ELR (cell line): ENCODE measurements at places on chromosomes 3 and 15.

DNA sequence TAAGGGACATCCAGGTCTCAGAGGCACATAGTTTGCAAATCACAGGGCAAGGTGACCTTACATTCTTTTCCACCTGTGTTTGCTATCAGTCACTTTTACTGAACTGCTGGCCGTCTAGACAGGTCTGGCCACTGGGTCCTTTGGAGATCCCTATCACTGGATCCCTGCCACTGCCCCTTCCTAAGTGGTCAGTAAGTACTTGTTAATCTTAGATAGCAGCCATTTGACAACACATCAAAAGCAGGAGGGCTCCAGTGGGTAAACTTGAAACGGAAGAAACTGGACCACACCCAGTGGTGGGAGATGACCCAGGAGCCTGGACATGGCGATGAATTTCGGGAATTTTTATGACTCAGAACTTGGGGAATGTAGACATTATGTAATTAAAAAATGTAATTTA is 28.9 kb upstream of the RASGRP1 start:
- peak; percentile 38 for DNase-seq

- peak; percentile 15 for DNase-seq
Observed at GRCh38 chr15:92429378-92430068, 35.8 kb downstream of the ST8SIA2 start.

- peak; percentile 19 for DNase-seq
Observed at GRCh38 chr3:27224197-27224596, 145.0 kb downstream of the NEK10 start.

DNA sequence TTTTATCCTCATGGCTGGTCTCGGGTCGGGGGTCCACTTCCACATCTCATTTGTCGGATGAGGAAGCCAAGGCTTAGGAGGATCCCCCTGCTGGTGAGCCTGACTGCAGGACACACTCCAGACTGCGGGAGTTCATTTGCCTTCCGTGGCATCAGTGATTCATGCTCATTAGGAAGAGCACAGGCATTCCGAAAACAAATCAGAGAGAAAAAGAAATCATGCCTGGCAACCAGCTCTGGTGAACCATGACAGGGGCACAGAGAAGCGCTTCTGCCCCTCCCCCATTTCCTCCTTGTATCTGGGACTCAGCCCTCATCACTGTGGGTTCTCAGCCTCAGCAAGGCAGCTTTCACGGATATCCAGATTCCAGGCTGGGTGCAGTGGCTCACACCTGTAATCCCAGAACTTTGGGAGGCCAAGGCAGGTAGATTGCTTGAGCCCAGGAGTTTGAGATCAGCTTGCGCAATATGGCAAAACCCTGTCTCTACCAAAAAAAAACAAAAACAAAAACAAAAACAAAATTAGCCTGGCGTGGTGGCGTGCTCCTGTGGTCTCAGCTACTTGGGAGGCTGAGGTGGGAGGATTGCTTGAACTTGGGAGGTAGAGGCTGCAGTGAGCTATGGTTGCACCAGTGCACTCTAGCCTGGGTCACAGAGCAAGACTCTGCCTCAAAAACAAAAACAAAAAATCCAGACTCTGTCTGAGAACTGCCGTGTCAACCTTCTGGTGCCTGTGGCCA is 28.4 kb downstream of the IRAK2 start:
- DNase-seq: peak; percentile 97

DNA sequence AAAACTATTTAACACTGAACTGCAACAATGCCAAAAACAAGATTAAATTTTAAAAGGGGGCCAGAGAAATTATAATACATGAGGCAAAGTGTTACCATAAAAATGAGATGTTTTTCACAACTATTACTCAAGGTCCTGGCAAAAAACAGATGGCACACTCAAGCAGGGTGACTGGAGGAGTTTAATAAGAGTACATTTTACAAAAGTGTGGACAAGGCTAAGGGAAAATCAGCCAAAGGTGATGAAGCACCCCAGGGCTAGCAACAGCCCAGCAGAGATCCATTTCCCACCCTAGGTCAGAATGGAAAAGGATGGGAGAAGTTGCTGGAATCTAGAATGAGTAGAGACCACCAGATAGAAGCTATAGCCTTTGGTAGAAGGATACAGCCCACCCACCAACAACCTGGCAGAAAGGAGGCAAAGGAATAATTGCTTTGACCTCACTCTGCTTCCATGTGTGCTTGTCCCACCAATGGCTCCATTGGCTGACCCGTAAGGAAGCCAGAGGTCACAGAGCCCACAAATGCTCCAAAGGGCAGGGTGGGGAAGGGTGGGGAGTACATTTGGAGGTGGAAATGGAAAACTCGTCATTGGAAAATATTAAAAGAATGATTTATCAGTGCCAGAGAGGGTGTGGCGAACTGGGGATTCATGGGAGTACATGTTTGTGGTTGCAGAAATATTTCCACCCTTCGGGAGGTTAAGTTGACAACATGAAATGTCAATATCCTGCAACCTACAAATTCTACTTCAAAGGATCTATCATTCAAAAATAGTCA is 161.0 kb upstream of the UBE2E2 start:
- peak; percentile 15 for DNase-seq

DNA sequence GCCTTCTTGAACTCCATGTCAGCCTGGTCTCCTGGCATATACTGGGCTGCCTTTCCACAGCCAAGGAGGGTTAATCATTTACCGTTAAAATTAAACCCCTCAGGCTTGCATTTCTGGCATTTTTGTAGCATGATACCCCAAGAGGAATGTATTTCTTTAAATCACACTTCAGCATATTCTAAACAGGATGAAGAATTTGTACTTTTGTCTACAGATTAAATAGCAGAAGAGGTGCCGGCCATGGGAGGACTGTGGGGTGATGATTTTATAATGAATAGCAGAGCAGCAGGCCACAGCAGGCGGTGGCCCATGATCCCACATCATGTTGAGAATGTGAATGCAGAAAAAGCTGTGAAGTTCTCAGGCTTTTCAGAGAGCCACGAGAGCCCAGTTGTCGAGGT is 90.2 kb downstream of the ARNT2 start:
- DNase-seq: peak; percentile 91

DNA sequence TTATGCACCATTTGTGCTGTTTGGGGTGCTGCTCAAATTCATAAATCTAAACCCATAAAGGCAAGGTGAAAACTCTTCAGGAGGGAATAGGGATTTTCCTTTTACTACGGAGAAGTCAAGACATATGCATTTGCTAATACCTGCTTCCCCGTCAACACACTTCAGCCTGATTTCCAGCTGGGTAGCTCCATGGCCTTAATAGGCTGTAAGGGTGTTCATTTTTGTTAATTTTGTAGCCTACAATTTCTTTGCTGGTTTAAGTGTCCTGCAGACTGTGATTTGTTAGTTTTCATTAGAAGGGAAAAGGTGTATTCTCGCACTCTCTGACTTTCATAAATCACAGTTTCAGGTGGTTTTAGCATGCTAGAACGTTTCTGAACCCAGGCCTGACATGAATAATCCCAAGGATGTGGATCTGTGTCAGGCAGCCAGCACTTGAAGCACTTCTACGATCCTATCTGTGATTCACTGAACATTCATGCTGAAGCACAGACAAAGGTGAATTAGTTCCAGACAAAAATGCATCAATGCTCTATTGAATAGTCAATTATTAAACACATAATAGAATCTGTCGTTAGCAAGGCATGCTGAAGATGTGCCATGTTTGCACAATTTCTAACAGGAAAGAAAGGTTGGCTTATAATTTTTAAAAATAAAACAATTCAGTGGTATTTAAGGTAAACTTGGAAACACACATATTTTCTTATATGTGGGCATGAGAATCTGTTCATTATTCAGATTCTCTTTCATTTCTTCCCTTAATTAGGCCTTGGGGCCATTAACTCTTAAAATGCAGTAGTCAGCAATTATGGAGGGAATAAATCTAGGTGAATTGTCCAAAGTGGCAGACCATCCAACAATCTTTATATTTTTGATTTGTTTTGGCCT is 17.9 kb upstream of the NMNAT3 start:
- no peak for DNase-seq

GRCh38 chr15:90201130-90201943 is at the start of gene SEMA4B:
SEMA4B (plus strand) TSS chr15:90201330; CDS start chr15:90201579, 249 bp downstream.
- peak; percentile 74 for DNase-seq

- no peak for DNase-seq
Observed at GRCh38 chr15:94246016-94246415, 14.7 kb downstream of the MCTP2 start.

GRCh38 chr3:124805671-124806070 is 75.4 kb downstream of the UMPS start:
- no peak for DNase-seq

- DNase-seq: no peak
Observed at GRCh38 chr3:178508443-178508825, 27.8 kb upstream of the KCNMB2 start.

- peak; percentile 13 for DNase-seq
Observed at GRCh38 chr3:73603762-73604171, 21.0 kb downstream of the PDZRN3 start.

DNA sequence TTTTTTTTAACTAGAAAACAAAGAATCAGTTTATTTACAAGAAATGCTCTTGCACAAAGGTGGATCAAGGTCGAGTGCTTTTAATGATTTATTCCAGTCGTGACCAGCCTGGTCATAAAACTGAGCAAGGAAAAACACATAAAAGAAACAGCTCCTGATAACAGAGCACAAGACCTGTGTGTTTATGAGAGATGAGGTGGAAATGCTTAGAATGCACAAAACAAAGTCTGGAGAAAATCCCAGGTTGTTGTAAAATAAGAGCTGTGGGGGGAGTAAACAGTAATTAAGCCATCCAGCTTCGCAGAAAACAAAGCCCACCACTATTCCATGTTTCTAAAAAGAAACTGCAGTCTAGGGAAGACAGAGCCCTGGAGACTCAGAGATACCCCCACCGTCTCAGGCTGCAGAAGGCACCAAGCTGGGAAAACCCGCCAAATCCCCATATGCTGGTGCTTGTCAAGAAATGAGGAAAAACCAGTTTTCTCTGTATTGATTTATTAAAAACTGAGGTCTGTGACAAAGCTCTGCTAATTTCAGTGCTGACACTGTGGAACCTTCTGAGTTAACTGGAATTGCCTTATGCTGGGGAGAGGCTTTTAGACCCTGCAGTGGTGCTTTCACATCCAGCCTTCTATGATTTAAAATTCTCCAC is 139.3 kb downstream of the ADAMTS17 start:
- no peak for DNase-seq

- DNase-seq: no peak
Observed at GRCh38 chr3:27715454-27715806, 6.7 kb downstream of the EOMES start.

- DNase-seq: no peak
Observed at GRCh38 chr15:91435113-91435512, 335.1 kb downstream of the SV2B start.

GRCh38 chr15:92118936-92119325 is 265.4 kb downstream of the SLCO3A1 start:
- DNase-seq: no peak

DNA sequence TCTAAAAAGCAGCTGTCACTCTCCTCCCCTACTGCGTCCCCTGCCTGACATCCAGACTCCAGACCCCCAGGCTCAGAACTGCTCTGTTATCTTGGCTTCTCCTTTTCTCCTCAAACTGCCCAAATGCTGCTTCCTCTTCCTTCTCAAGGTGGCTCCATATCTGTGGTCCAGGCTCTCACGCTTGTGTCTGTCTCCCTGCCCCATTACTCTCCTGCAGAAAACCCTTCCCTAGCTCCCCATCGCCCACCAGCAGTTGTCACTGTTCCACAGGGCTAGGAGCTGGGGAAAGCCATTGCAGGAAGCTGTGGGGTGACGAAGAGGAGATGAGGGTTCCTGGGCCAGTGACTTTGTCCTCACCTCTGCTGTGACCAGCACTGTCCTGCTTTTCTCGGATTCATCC is 30.7 kb upstream of the CGNL1 start:
- DNase-seq: peak; percentile 28

DNA sequence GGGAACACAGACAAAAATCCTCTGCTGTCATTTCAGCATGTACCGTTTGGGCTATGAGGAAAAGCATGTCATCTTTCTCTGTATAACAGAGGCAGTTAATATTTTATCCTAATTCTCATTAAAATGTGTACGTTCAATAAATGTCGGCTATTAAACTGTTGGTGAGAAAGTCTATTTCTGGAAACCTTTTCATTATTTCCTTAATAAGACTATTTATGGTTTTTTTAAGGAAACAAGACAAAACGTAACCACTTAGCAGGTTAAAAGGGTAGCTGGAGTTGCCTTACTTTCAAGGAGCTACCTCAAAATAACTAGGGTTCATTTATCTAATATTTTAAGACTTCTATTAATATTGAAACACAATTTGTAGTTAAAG is 1.8 kb upstream of the STT3B start:
- no peak for DNase-seq

DNA sequence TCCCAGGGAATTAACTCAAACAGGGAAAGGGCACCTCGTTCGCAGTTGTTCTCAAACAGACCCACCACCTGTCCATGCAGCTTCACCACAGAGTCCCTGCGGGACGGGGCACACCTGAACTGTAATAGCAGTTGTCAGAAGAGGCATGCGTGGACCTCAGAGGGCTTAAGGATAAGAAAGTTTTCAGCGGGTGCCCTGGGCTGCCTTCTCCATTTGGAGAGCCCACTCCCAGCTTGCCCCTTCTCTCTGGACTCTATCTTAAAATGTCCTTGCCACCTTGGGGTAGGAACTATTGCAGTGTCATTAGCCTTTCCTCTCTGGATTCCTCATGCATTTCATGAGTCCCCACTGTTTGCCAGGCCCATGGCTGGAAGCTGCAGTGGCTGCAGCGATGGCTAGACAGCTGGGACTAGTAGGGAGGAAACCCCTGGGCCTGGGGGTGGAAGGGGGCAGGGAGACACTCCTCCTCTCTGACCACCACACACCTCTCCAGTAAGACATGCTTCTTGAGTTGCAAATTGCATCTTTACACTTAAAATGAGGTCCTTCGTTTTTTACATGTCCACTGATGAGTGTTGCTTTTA is 33.5 kb downstream of the PDIA5 start:
- DNase-seq: no peak

DNA sequence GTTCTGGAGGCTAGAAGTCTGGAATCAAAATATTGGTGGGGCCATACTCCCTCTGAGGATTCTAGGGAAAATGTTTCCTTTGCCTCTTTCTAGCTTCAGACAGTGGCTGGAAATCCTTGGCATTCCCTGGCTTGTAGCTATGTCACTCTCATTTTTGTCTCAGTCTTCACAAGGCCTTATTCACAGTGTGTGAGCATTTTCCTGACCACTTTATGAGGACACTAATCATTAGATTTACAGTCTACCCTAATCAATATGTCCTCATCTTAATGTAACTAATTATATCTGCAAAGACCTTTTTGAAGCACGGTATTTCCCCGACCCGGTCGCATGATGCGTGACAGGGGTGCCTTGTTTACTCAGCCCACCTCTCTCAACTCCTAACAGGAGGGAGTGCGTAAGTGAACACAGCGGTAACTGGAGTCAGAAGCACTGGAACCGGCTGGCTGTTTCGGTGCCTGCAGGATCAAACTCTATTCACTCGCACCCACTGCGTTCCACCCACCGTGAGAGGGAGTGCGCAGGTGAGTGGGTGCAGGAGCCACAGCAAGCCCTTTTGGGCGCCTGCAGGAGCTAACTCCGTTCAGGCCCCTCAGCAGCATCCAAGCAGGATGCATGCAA is 155.0 kb downstream of the EPHA3 start:
- no peak for DNase-seq

DNA sequence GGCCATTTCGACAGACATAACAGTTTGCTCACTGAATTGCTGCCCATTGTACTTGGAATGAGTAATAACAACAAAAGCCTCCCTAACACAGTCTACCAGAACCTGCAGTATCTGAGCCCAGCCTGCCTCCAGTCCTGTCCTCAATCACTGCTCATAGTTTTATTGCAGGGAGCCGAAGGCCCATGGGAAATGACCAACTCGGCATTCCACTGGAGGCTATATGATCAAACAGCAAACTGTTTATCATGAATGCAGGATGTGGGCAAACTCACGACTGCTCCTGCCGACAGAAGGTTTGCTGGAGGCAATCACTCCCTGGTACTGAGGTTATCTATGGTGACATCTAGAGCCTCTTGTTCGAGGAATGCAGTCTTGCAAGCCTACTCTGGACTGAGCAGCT is 46.3 kb downstream of the LSM3 start:
- DNase-seq: peak; percentile 85
